Right atrium auricular region (tissue), 2 donors: ENCODE measurements at places on chromosomes 13 and 19.

GRCh38 chr19:31570718-31571117, 221.5 kb upstream of the TSHZ3 start:
- DNase-seq = peak; percentile 23

DNA sequence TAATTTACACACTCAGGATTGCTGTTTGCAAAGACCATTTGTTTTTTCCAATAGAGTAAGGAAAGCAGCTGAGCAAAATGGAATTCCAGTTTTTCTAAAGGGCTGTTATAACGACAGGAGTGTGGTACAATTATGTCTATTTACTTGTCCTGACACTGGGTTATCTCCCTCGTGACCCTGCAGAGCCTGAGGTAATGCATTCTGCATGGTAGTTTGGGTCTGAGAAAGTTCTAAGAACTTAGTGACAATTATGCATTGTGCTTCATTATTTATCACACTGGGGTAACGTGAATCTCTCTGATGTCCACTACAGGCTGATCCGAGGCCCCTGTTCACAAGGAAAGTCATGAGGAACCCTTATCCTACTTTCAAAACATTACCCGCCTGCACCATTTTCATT, 50.7 kb upstream of the EDNRB start:
- no peak for DNase-seq

DNA sequence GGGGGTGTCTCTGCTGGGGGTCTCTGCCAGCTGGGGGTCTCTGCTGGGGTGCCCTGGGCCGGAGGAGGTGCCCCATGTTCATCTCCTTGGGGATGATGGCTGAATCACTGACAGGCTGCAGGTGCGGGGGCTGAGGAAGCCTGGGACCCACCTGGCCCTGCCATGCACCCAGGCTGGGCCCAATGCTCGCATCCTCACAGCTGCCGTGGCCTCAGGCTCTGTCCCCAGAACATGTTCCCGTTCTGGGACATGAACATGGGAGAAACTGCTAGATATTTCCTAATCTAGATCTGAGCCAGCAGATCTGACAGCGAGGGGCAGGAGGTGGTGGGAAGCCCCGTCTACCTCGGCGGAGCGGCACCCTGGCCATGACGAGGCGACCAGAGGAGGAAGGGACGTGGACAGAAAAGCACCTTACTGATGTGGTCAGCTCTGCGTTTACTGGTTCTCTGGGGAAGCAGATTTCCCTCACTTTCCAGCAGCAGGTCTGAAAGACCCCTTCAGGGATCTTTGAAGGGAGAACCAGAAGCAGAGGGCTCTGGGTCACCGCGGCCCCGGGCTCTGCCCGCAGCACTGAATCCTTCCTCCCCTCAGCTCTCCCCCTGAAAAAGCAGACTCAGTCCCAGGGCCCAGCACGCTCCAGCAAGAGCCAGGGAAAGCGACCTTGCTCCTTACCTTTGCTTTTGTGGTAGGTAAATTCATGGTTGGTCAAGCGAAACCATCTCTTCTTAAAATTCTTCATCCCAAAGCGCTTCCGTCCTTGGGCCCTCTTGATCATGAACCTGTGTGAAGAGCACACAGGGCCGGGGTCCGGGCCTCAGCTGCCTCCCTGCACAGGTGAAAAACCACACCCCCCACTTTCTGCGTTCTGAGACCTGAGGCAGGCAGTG, 26.5 kb upstream of the C13orf46 start:
- no peak for DNase-seq

- DNase-seq = no peak
These were observed 6.3 kb downstream of the TMEM161A start for GRCh38 chr19:19131989-19132388.

DNA sequence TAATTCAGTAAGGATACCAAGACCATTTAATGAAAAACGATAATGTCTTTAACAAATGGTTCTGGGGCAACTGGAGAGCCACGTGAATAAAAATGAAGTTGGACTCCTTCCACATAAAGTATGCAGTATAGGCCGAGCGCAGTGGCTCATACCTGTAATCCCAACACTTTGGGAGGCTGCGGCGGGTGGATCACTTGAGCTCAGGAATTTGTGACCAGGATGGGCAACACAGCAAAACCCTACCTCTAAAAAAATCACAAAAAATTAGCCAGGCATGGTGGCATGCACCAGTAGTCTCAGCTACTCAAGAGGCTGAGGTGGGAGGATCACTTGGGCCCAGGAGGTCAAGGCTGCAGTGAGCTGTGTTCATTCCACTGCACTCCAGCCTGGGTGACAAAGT, 20.6 kb upstream of the CD33 start:
- no peak for DNase-seq

GRCh38 chr13:41461527-41462139, 4.3 kb downstream of the RGCC start:
- DNase-seq = no peak

GRCh38 chr13:49214917-49215376, 5.2 kb upstream of the MLNR start:
- no peak for DNase-seq

- DNase-seq = no peak
These were observed 14.5 kb upstream of the LAIR1 start for GRCh38 chr19:54379187-54379678.
